ENCODE measurements at places on chromosomes 5 and 9.

DNA sequence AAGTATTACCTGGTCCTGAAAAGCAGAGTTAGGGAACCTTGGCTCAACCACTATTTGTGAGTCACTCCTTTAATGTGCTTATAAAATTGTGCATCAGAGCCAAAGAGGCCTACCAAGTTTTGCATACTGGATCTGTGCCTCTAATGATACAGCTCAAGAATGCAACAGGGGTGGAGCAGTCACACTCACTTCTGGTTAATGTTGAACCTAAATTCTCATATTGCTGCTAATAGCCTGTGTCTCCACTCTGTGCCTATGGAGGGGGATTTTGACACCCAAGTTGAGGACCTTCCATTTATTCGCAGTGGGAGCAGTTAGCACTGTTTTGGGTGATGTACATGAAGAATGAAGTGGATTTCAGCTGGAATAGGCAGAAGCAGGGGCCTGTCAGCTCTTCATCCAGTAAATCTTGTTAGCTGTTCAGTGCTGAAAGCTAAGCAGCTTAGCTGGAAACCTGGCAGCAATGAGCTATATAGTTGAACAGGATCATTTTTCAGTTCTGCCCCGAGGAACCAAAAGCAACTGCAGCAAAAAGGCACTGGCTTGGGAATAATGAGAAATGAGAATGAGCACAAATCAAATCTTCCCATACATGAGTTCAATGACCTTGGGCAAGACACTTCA is 9.7 kb downstream of the SH3TC2 start:
- no peak for DNase-seq

DNA sequence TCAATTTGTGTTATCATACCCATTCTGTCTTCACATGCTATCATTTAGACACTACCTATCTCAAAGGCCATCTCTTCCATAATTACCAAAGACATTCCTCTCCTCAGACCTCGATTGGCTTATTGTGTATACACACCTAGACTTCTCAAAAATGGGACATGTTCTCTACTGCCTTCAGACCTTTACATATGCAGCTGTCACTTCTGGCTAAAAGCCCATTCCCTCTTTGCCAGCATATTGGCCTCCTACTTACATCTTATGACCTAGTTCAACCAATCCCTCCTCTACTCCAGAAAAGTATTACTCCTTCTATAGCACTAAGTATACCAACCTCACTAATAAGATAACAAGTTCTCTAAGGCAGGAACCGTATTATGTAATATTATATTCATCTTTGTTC is 84.4 kb downstream of the RAPGEF6 start:
- DNase-seq: no peak

GRCh38 chr5:169197343-169197742 is 103.6 kb downstream of the SLIT3 start:
- DNase-seq: no peak

DNA sequence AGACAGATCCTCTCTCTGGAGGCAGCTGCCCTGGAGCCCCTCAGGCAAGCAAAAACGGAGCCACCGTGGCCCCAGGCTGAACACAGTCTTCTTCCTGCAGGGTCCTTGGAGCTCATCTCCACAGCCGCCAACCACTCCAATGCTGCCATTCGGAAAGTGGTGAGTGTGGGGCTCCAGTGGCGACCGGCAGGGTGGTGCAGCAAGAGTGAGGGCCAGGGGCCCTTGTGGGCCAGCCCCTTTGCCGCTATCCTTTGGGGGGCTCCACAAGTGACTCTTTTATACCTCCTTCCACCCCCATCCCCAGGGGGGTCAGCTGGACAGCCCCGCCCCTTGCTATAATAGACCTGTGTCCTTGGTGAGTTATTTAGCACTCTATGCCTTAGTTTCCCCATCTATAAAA is 47.4 kb upstream of the SUSD3 start:
- DNase-seq: no peak

DNA sequence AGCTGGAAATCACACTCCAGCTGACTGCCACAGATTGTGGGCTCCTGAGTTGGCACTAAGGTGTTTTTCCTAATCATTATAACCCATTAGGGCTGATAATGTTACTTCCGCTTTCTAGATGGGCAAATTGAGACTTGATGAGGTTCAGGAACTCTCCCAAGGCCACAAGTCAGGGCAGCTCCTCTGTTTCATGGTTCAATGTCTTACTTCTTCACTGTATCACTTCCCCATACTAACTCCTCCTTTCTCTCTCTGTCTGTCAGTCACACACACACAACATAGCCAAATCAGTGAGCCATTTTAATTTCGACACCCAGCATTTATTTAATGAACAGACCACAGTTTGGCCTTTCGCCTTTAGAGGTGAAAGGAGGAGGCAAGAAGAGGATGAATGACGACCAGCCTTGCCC is 17.8 kb upstream of the TRAF1 start:
- DNase-seq: no peak

- DNase-seq: no peak
These were observed 1193.5 kb downstream of the DTWD2 start for GRCh38 chr5:117794847-117795246.

DNA sequence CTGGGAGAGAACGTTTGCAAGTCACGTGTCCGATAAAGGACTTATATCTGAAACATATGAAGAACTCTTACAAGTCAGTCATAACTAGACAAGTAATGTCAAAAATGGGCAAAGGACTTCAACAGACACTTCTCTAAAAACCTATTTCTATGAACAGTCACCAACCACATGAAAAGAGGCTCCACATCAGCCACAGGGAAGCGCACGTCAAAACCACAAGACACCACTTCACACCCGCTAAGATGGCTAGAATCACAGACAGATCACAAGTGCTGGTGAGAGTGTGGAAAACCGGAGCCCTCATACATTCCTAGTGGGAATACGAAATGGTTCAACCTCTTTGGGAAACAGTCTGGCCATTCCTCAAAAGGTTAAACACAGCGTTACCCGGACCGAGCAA is 11.5 kb upstream of the CARD9 start:
- DNase-seq: no peak

DNA sequence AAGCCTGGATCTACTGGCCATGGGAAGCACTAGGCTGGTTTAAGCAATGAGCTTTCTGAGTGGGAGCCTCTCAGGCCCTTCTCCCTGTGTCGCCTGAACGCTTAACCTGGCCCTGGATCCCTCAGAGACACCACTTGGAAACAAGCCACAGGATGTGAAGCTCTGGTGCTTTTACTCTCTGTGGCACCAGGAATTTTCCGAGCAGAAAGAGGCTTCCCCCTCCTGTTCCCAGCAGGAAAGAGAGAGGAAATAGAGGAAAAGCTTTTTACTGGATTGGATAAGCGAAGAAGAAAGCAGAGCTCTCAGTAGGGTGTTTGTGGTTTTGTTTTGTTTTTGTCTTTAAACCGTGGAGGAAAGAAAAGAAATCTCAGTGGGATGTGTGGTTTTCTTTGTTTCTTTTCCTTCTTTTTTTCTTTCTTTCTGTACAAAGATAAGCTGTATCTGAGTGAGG is 34.5 kb downstream of the COL15A1 start:
- no peak for DNase-seq

DNA sequence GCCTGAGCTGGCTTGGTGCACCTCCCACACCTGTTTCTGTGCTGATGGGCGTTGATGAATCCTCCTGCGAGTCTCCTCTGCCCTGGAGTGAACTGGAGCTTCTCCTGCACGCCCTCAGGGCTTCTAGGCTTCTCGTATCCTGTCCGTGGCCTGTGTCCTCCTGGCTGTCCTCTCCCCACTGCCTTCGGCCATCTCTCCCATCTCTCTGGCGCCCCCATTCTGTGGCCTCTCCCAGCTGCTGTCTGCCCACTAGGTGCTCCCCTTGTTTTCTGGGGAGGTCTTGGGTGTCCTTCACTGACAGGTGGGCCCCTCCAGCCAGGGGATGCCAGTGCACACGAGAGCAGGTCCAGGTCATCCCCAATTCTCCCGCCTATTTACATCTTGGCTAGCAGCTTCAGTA is 28.8 kb downstream of the AHRR start:
- no peak for DNase-seq

- peak; percentile 23 for DNase-seq
These were observed 110.7 kb upstream of the RAD23B start for GRCh38 chr9:107172160-107172978.

- DNase-seq: no peak
These were observed 2.7 kb downstream of the CSF2 start for GRCh38 chr5:132076202-132076830.

DNA sequence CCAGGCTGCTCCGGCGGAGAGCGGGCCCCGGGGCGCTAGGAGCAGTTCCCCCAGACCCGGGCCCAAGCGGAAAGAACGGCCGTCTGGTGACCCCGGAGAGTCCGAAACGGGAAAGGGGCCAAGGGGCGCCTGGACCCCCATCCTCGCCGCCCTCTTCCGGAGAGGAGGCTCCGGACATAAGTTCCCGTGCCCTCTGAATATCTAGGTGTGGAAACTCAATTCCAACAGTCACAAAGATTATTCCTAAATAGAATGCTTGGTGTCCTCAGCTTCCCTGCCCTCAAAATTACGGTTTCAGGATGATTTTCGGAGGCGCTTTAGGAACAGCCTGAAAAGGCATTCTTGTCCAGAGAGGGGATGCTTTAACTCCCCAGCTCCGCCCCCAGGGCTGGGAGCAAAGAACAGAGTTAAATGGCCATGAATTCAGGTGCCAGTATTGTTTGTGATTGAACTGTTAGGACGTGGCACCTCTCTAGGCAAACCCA is 681 bp upstream of the LHFPL2 start:
- DNase-seq: no peak

DNA sequence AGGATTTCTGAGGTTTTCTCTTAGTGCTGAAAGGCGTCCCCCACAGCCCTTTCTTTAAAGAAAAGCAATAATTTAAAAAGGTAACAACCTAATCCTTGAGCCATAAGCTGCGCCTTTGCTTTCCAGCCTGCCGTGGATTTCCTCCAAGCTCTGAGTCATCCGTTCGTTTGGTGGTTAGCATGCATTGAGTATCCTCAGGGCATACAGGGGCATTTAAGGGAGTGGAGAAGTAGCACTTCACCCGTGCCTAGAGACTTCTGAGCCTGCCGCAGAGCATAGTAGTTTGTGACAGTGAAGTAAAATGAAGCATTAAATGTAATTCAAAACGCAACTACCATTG is 892 bp upstream of the TNC start:
- DNase-seq: no peak

DNA sequence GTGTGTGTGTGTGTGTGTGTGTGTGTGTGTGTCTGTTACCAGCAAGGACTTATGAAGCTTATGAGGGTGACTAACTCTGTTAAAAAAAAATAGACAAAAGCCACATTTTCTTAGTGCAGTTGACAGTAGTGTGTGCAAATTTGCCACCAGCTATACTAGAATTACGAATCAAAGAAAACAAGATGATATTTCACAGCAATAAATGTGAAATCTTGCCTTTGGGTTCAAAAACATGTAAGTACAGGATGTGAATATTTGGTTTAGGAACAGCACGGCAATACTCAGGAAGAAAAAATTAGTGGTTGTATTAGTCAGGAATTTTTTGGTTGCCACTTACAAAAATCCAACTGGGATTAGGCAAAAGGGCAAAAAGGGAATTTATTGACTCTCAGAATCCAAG is 117.4 kb downstream of the NPR3 start:
- no peak for DNase-seq

DNA sequence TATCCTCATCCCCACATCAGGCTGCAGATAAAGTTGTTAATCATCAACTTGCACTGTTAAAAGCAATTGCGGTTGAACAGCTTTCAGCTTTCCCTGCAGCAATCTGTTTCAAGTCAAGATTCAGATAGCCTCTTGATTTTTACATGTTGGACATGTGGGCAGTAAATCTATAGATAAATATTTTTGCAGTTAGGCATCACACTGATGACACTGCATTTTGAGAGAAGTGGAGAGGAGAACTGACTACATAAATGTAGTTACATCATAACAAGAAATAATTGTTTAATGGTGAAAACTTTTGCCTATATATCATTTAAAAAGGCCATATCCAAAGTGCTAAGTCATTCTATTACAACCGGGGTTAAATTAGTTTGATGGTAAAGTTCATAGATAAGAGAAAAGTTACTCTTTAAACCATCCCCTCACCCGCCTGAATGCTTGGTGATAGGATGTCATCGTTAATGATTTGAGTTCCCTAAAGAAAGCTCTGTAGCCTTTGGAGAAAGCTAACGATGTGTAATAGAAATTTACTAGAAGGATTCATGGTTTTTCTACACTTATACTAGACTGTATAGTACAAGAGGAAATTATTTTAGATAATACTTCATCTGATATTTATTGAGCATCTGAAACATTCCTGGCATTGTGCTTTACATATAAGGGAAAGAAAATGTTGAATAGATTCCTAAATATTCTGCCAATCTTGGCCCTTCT is 30.8 kb upstream of the ALDH1A1 start:
- DNase-seq: no peak

GRCh38 chr9:89329917-89330316 is 11.6 kb downstream of the SECISBP2 start:
- DNase-seq: no peak

GRCh38 chr5:132114150-132115121 is 40.8 kb downstream of the CSF2 start:
- DNase-seq: no peak

DNA sequence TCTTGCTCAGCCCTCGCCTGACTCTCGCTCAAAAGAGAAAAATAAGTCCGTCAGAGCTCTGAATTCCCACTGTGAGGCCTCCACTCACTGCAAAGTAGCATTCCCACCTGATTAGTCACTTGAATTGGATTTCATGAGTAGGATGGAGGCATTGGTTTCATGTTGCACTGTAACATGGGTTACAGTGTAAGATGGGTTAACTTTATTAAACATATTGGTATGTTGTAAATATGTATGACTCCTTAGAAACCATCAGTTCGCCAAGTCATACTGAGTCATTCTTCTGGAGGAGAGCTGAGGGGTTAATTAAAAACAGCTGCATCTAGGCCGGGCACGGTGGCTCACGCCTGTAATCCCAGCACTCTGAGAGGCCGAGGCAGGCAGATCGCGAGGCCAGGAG is 93.8 kb upstream of the BNC2 start:
- no peak for DNase-seq
